ENCODE measurements at places on chromosomes 1 and 21.

- no peak for DNase-seq
Measured at GRCh38 chr1:79079770-79080169, 73.2 kb upstream of the ADGRL4 start.

DNA sequence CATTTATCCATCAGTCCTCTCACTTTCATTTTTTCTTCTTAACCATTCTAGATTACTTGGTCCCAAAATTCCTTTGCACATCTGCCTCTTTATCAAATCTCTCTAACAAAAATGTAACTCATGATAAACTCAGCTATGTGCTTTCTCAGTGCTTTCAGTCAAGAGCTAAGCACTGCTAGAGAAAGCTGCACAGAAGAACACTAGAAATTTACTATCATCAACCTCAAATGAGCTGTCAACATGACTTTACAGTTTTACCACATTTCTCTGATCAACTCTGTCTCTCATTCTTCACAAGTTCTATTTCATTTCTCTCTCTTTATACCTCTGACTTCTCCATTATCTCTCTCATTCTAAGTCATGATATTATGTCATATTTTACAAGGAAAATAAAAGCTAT, 54.2 kb upstream of the PRKACB start:
- DNase-seq, result no peak

GRCh38 chr21:26952374-26953066, 14.4 kb downstream of the ADAMTS5 start:
- no peak for DNase-seq

DNA sequence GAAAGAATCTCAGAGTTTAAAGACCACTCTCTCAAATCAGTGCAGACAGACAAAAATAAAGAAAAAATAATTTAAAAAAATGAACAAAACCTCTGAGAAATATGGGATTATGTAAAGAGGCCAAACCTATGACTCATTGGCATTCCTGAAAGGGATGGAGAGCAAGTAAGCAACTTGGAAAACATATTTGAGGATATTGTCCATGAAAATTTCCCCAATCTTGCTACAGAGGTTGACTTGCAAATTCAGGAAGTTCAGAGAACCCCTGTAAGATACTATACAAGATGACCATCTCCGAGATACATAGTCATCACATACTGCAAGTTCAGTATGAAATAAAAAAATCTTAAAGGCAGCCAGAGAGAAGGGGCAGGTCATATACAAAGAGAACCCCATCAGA, 43.7 kb upstream of the IVNS1ABP start:
- DNase-seq, result no peak

- no peak for DNase-seq
Measured at GRCh38 chr1:154166207-154166606, 11.3 kb upstream of the NUP210L start.

GRCh38 chr1:86445919-86446318, 21.9 kb downstream of the CLCA2 start:
- DNase-seq, result no peak

DNA sequence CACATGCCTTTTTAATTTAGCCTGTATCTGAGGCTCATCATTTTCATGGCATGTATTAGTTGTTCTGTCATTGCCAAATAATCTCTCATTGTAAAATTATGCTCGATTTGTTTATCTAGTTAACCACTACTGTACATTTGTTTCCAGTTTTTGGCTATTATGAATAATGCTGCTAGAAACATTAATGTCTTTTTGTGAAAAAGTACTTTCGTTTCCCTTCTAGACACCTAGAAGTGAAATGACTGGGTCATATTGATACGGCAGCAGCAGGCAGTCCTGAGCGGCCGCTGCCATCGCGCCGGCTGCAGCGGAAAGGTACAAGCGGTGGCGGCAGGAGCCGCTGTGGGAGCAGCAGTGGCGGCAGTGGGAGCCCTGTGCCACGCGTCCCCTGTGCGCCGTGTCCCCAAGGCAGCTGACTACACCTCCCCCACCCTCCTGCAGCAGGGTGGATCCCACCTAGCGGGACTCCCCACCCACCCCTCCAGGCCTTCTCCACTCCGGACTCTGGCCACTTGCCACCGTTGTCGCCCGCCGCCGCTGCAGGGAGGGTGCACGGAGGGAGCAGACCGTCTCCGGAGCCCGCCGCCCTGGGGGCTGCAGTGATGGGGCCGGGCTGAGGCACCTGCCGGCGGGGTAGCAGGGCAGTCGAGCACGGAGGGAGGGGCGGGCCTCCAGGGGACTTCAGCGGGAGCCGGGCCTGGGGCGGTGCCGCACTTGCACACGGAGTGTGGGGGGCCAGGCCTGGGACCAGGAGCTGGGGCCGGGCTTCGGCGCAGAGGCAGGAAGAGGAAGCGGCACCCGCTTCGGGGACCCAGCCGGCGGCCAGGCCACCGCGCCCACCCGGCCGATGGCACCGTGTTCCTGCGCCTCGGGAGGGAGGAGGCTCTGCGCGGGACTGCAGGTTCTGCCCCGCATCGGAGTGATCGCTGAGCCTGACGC, 66.8 kb upstream of the RGS7 start:
- DNase-seq, result no peak

- no peak for DNase-seq
Measured at GRCh38 chr21:32463889-32464300, 51.4 kb downstream of the EVA1C start.

- no peak for DNase-seq
Measured at GRCh38 chr21:28790335-28790734, 202.3 kb downstream of the LTN1 start.

DNA sequence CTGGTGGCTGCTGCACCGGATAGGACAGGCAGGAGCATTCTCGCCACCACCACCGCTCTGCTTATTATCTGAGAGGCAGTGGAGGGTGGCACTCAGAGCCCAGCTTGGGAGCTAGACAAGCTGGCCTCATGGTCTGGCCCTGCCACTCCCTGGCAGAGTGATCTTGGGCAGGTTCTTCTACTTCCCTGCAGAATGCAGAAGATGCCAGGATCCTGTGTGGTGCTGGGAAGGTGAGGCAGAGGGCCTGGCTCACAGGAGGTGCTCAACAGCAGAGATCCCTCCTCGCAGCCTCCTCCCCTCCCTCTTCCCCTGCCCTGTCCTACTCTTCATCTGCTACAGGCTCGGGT, 60.4 kb downstream of the ARHGEF10L start:
- DNase-seq, result no peak

DNA sequence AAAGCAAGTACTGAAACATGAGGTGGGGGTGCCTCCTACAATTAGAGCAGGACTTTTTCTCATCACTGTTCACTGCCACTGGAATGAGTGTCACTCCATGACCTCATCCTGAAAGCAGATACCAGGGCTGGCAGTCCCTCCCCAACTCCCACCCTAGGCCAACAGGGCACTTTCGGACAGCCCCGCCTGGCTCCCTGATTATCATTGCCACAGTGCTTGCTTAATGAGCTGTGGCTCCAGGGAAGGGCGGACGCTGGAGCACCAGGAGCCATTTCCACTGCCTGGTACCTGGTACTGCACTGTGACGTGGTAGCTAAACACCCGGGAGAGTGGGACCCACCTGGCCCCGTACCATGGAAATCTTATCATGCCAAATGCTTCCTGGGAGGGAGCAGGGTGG, 22.3 kb downstream of the SLC9A1 start:
- no peak for DNase-seq

GRCh38 chr1:159686599-159687299, 27.6 kb downstream of the CRP start:
- no peak for DNase-seq

DNA sequence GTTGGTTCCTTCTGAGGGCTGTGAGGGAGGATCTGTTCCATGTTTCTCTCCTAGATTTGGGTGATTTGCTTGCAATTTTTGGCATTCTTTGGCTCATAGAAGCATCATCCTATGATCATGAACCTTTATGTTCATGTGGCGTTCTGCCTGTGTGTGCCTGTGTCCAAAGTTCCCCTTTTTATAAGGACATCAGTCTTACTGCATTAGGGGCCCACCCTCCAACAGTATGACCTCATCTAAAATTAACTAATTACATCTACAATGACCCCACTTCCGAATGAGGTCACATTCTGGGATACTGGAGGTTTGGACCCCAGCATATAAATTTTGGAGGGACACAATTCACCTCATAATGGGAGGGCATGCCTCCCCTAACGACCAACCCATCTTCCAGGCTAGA, 12.8 kb upstream of the CAMK1G start:
- DNase-seq, result no peak

GRCh38 chr1:228866468-228866867, 131.2 kb downstream of the RHOU start:
- DNase-seq, result no peak

GRCh38 chr1:76713535-76713934, 153.7 kb upstream of the ST6GALNAC5 start:
- DNase-seq, result no peak

DNA sequence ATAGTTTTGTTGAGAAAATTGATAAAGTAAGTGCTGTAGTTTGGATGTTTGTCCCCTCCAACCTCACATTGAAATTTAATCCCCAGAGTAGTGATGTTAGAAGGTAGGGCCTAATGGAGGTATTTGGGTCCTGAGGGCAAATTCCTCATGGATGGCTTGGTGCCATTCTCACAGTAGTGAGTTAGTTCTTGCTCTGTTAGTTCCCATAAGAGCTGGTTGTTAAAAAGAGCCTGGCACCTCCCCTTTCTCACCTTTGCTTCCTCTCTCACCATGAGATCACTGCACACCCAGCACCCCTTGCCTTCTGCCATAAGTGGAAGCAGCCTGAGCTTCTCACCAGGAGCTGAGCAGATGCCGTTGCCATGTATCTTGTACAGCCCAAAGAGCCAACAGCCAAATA, 354.8 kb upstream of the NFIA start:
- DNase-seq, result no peak

- DNase-seq, result no peak
Measured at GRCh38 chr1:191888996-191889622, 269.2 kb upstream of the RGS18 start.

GRCh38 chr21:39258207-39258606, 55.2 kb downstream of the BRWD1 start:
- DNase-seq, result no peak

- DNase-seq, result no peak
Measured at GRCh38 chr1:153534226-153534924, 1.4 kb downstream of the S100A6 start.

GRCh38 chr1:246139745-246140182, 367.3 kb downstream of the SMYD3 start:
- no peak for DNase-seq

DNA sequence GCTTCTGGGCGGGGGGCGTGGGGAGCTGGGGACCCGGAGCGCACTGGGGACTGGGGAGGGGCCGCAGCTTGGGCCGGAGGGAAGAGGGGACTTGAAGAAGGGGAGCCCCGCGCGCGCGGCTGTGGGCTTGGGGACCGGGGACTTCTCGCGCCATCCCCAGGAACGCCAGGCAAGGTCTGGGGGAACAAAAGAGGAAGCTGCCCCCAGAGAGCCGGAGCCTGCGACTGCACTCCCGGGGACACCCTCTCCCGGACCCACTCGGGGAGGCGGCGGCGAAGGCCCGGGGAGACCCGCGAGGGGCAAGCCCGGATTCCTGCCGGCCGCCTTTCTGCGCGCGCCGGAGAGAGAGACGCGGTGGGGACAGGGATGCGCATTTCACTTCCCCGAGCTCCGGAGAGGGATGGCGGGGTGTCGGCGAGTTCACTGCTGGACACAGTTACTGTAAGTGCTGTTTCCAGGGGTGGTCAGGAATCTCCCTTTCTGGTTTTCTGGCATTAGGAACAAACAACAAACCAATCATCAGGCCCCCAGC, 732 bp downstream of the ABCG1 start:
- DNase-seq, result no peak

- no peak for DNase-seq
Measured at GRCh38 chr1:185722098-185722497, 12.1 kb upstream of the HMCN1 start.

DNA sequence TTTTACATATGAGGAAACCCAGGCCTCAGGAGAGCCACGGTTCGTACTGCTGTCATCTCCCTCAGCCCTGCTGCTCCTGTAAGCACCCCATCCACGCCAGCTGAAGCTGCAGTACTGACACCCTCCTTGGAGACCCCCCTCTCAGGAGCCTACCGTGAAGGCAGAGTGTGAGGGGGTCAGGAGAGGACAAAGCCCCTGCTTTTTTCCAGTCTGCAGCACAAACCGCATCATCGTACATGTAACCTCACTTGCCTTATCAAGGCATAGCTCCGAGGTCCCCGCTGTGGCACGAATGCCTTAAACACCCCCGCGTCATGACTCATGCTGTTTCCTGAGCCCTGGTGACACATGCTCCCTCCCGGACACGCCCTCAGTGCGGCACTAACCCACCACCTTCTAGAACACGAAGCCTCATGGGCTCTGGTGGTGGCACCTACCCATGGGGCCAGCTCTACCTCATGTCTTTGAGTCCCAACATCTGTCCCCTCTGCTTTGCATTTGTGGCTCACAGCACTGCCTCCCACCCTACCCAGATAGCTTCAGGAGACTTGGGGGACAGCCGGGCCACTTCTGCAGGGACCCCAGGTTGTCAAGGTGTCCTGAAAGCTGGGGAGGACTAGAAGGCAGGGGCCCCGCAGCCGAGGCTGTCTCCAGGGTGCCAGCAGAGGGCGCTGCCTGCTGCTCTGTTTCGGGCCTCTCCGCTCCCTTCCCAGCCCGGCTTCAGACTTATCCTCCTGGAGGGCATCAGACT, 4.9 kb downstream of the SH3BGRL3 start:
- DNase-seq, result peak; percentile 68

- no peak for DNase-seq
Measured at GRCh38 chr1:7956218-7957032, 5.1 kb upstream of the PARK7 start.
